ENCODE measurements at places on chromosomes 7 and 10.

- no peak for DNase-seq
Observed at GRCh38 chr10:59019603-59020002, 156.8 kb upstream of the PHYHIPL start.

DNA sequence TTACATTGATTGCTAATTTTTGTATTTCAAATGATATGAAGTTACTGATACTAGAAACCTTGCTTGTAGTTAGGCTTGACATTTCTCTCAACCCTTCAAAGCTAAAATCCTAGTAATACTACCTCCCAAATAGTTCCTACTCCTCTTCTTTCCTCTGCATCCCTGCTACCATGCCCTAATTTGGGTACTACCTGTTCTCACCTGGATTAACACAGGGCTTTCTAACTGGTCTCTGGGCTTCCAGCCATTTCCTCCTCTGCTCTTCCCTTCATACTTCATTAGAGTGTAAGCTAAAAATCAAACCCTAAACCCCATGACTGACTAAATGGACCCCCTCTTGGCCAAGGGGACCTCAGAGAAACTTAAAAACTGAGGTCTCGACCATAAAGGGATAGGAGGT is 112.4 kb downstream of the CHCHD3 start:
- DNase-seq, result no peak

- DNase-seq, result no peak
Observed at GRCh38 chr7:92586841-92587240, 3.3 kb downstream of the FAM133B start.

GRCh38 chr7:132248841-132249240 is 327.4 kb downstream of the PLXNA4 start:
- DNase-seq, result no peak

DNA sequence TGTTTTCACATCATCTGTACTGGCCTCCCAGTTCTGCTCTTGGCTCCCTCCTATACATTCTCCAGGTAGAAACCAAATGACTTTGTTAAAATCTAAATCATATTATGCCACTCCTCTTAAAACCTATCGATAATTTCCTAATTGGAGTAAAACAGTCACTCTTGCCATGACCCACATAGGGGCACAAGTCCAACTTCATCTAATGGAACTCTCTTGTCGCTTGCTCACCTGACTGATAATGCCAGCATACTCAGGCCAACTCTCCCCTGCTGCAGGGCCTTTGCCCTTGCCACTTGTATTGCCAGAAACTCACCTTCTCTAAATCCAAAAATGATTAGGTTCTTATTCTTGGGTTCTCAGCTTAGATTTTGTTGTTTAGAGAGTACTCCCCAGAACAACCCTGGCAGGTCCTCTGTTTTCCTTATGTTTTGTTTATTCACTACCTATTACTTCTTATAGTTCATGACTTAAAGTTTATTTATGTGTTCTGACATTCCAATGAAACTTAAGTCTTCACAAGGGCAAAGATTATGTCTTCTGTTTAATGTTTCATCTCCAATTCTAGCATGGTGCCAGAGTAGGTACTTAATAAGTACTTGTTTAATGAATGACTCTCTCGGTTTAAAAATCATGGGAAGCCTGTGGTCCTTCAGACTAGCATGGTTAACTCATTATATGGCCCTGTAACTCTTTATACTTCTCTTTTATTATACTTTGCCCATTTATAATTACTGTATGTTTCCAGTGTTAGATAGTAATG is 345.9 kb upstream of the SMIM30 start:
- no peak for DNase-seq

GRCh38 chr10:108721874-108722273 is 1201.4 kb downstream of the XPNPEP1 start:
- DNase-seq, result no peak

DNA sequence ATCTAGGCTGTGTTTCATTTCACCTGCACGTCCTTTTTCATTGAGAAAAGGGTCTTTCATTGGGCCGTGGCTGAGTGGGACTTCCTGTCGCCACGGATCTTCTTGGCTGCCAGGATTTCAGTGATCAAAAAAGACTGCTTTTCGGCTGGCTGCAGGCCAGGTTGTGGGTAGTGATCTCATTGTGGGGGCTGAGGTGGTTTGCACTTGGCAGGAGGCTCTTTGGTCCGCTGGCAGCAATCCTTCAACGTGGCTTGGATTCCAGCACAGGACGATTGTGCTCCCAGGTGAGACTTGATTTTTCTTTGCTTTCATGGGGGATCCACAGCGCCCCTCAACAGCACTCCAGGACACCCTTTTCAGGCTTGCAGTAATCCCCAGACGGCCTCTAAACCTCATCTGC is 29.0 kb upstream of the ZNF273 start:
- no peak for DNase-seq

GRCh38 chr10:61821153-61821552 is 80.3 kb upstream of the ARID5B start:
- DNase-seq, result no peak

DNA sequence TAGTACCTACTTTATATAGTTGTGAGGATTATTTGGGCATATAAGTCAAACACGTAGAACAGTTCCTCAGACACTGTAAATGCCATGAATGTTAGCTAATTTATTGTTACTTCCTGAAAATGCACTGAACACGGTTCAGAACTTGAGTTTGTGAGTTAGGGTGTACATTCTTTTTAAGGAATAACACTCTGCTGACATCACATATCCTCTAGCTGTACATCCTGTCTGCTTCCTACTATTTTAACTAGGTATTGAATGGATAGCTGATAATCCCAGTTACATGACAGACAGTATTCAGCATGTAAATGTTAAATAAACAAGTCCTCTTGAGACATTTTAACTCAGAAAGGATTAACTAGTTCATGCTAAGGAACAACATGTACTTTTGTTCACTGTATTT is 16.0 kb downstream of the SAMD8 start:
- no peak for DNase-seq

DNA sequence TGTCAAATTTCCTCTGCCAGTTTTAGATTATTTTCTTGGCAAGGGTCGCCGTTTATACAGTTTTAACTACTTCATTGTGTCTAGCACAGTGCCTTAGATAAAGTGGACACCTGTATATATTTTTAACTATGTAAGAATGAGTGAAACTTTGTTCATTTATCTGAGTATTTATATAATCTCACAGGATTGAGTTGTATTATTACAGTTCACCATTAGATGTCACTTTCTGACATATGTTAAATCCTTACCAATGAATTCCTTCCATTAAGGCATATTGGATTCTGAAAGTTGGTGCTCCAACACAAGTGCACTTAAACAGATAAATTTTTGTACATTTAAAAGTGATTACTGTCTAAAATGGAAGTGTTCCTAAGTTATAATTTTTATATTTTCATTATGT is 43.0 kb downstream of the ZMYND11 start:
- no peak for DNase-seq

DNA sequence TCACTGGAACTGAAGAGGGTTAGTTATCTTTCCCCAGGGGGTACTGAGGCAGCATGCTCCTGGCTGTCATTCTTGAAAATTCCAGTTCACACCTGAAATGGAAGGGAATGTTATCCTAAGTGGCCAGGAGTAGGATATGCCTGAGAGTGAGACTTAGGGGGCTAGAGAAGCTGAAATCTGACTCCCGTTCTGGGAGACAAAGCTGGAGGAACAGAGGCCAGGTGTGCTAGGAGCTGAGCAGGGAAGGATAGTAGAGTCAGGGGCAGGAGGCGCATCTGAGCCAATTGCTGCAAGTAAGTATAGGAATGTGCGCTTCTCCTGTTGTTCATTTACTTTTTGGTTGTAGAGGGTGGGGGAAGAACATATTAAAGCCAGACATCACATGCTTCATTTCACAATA is 58.1 kb upstream of the KIAA1217 start:
- DNase-seq, result no peak

- DNase-seq, result no peak
Observed at GRCh38 chr7:33806298-33807154, 98.8 kb upstream of the BMPER start.

DNA sequence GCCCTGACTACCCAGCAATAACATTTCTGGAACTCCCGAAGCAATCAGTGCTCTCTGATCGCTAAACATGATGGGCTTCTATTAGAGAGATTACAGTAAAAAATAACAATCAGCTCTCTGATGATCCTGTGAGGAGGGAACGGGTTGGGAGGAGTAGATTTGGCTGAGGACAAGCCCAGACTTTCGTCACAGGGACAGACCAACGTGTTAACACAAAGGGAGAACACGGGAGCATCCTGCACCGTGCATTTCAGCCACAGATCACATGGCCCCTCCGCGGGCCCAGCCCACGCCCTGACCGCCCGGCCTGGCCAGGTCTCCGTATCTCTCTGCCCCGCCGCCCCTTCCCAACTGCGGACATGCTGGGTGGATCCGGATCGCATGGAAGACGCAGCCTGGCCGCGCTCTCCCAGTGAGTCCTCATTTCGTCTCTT is 95.0 kb upstream of the AGBL3 start:
- peak; percentile 13 for DNase-seq

- DNase-seq, result no peak
Observed at GRCh38 chr7:2059964-2060700, 172.6 kb downstream of the MAD1L1 start.

DNA sequence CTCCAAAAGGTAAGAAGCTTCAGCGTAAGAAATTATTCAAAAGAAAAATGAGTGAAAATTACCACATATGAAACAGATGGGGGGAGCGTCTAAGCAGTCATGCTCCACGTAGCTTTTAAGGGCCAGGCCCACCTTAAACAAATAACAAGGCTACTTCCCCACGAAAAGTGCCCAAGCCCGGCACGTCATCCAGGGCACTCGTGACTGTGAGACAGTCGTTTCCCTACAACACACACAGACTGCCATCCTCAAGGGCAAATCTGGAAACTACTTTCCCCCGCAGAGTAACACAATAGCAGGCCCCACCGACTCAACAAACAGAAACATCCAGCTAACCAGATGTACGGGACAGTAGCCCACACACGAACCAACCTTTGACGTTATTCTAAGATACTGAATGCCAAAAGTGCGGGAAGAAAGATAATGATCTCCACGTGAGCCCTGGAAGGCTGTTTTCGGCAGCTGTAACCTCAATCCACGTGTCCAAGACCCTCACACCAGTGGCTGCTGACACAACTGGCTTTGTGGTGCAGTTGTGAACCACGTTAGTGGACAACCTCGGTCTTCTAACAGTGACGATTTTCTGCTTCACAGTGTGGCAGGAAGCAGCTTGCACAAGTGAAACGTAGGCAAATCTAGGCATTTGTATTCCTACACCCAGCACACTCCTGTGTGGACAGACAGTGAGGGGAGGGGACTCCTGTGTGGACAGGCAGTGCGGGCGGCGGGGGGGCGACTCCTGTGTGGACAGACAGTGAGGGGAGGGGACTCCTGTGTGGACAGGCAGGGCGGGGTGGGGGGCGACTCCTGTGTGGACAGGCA is 251.7 kb downstream of the ZMYND11 start:
- no peak for DNase-seq

- no peak for DNase-seq
Observed at GRCh38 chr7:84368122-84368521, 173.5 kb upstream of the SEMA3A start.

DNA sequence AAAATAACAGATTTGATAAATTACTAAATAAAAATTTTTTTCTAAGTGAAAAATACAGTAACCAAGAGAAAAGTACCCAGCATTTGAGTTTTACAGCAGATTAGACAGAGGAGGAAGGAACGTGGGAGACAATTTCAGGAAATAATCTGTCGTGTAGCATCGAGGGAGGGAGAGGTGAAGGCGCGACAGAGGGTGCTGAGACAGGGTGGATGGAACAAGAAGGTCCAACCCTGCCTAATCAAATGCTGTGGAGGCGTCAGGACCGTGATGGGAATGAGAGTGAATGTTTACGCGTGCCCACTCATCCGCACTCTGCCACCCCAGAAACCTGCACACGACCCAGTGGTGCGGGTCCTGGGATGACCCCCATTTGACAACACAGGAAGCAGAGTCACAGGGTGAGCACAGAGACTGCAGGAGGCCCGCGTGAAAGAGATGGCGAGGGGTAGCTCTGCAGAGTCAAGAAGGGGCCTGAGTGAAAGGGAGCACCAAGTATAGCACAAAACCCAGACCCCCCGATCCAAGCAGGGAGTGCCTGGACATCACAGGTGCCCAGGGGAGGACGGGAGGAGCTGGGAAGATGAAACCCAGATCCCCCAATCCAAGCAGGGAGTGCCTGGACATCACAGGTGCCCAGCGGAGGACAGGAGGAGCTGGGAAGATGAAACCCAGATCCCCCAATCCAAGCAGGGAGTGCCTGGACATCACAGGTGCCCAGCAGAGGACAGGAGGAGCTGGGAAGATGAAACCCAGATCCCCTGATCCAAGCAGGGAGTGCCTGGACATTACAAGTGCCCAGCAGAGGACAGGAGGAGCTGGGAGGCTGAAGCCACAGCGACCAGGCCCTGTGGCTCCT is 558.9 kb downstream of the DNAJB6 start:
- no peak for DNase-seq

- no peak for DNase-seq
Observed at GRCh38 chr10:24962995-24963394, 10.6 kb upstream of the PRTFDC1 start.

DNA sequence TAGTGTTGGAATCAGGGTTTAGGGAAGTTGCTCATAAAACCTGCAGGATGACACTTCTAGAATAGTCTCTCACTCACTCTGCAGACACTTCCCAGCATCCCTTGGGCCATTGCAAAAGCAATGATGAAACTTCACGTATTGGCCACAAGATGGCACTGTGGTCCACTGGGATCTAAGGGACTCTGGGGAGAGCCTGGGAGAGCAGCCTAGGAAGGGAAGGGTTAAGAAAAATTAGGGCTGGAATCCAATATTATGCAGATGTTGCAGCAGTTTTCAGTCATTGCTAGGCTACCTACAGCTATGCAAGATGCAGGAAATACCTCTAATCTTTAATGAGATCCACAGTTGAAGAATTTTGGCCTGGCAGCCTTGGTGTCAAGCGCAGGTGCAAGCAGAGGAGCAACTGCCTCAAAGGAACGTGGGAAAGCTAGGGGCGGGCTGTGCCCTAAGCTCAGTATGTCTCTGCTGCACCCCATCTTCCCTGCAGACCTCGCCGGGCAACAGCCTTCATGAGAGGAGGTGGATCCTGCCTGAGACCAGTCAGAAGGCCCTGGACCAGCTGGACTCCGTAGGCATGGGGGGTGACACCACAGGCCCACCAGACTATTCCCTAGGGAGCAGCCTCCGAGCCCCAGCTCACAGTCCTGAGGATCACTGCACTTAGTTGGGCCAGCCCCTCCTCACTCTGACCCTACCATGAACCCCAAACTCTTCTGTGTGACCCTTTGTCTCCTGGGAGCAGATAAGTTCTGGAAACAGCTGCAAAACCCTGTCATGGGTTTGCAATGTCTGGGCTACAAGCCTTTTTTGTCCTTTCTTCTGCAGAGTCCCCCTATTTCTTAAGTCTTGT is 127.9 kb upstream of the PRSS58 start:
- DNase-seq, result no peak

GRCh38 chr7:105210721-105211205 is 178.0 kb downstream of the SRPK2 start:
- DNase-seq, result no peak

DNA sequence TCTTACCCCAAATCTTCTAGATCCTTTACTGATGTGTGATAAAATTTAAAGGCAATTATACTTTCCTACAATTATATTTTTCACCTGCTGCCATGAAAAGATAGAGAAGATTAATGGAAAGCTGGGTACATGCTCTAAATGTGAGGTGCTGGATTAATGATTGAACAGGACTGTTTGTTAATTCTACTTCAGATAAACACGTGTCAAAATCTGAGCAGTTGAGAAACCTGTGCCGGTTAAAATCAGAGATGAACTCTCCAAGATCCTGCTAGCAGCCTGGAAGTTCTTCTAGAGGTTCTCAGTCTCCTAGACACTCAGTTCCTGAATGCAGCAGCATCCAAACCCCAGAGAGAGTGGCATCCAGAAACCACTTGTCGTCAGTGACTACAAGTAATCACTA is 69.2 kb downstream of the INHBA start:
- DNase-seq, result no peak
